ENCODE measurements at places on chromosomes 6 and 20.

- DNase-seq: no peak
These were observed 111.2 kb downstream of the THBS2 start for GRCh38 chr6:169142538-169142844.

GRCh38 chr6:23952245-23952644 is 173.8 kb upstream of the NRSN1 start:
- DNase-seq: no peak

GRCh38 chr6:68635706-68636513 is 828 bp downstream of the ADGRB3 start:
- no peak for DNase-seq

DNA sequence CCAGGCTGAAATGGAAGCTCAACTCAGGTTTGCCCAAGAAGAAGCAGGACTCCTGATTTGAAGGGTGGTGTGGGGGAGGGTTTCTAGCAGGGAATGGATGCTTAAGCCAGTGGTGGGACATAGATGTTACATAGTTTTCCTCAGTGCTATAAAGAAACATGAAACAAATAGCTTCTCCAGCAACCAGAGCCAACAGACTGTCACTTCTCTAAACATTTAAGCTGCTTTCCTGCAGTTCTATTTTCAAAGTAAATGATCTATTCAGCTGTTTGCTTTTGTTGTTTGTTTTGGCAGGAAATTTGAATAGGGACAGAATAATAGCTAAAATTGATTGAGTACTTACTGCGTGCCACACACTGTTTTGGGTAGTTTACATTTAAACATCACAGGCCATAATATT is 169.0 kb downstream of the UST start:
- no peak for DNase-seq

- no peak for DNase-seq
These were observed 206.8 kb upstream of the SOX4 start for GRCh38 chr6:21386744-21387143.
